Left lobe of liver (tissue), 2 donors: ENCODE measurements at places on chromosomes 16 and 17. TPM values are rescaled to one million over a fixed set of nuclear protein-coding genes. Genes with fewer than 3 reads are reported as not detected.
A peak's percentile ranks its signal among the peaks of the same experiment; 100 is the strongest.

Gene SOCS3
- 2.7 TPM for total RNA-seq

DNA sequence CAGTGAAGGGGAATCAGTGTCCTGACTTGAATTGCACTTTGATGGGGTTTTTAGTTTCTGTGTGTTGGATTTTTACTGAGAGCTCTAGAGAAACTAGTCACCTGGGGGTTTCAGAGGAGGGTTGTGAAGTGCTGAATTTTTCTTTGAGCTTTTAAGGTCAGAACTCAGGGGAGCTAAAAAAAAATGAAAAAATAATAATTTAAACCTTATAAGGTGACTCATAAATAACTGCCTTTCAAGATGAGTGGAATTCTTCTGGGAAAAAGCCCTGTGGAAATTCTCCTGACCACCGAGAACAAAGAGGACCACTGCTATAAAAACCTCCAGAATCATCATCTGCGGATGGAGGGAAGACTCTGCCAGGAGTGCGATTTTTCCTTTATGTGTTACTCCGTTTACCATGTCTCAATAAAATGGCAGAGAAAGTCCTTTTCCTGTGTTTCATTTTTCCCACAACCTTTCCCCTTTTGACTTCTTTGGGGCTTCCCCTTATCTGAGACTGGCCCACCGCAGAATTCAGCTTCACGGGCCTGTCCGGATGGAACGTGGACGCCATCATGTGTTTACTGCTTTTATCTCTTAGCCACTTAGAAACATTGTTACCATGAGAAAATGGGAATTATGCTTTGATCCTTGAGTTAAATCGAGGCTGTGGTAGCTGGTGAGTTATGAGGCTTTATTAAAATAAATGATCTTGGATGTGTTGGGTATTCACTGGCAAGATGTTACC lies 39.7 kb downstream of the RPTOR start:
- no peak for DNase-seq

DNA sequence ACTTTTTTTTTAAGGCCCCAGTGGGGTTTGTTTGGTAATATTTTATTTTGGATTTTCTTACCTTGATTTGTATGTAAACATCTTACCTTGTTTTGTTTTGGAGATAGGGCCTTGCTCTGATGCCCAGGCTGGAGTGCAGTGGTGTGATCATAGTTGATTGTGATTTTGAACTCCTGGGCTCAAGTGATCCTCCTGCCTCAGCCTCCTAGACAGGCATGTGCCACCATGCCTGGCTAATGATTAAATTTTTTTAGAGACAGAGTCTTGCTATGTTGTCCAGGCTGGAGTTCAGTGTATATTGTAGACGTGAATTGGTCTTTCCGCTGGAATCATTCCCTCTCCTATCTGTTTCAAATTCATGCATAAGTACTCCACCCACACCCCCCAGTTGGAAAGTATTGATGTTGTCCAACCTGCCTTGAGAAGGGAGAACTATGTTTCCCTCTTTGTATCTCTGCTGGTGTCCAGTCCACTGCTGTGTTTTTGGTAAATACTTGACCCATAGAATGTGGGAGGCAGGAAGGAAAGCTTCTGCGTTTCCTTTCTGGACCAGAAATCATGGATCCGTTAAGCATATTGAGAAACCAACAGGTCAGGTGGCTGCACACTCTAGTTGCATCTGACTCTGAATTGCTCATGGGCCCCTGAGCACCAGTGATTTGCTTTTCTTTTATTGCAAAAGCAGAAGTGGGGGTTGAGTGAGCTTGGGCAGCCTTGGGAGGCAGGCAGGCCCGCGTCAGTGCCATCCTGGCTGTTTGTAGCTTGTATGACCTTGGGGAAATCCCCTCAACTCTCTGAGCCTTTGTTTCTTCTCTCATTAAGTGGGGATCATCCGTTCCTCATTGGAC lies 25.0 kb downstream of the RMI2 start:
- DNase-seq = no peak

DNA sequence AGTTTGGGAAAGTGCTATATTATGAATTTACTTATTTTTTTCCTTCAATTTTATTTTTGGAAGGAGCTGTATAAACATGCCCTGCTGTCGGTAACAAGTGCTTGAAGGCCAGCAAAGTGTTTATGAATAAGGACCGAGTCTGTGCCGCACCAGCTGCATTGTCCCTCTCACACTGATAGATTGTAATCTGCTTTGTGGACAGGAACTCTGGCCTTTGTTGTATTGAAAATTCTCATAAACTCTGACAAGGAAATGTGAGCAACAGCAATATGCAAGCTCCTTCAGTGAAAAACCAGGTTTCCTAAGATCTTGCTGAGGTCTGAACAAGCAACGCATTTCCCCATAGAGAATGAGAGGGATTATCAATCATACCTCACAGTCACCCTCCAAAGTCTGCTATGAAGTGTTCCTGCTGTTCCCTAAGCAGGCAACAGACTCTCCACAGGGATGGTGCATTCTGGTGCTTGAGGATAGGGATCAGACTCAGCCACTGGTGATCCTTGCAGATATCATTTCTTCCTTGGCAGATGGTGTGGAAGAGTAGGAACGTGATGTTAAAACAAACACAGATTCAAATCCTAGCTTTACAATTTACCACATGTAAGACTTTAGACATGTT lies 109.6 kb downstream of the KCNJ2 start:
- no peak for DNase-seq

- DNase-seq = peak; percentile 99
Measured at GRCh38 chr17:7889166-7889955, 772 bp downstream of the CHD3 start.

DNA sequence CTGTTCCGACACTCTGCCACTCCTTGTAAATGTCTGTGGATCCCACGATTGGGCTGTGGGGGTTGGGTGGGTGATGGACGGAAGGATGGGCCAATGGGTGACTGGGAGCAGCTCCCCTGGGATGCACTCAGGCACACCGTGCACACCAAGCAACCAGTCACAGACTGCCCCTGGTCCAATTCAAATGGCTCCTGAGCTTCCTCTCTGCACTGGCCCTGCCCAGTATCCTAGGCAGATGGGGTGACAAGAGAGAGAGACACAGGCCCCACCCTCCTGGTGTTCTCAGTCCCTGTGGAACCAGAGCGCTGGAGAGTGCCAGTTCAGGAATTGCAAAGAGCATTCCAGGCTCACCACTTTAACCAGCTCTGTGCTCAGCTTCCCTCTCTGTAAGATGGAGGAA lies 32.8 kb downstream of the BEAN1 start:
- DNase-seq = no peak

- no peak for DNase-seq
Measured at GRCh38 chr16:58035356-58036170, 10.0 kb downstream of the MMP15 start.

Gene OR2C1
- not detected for total RNA-seq

Gene KRTAP4-6
- total RNA-seq = not detected

DNA sequence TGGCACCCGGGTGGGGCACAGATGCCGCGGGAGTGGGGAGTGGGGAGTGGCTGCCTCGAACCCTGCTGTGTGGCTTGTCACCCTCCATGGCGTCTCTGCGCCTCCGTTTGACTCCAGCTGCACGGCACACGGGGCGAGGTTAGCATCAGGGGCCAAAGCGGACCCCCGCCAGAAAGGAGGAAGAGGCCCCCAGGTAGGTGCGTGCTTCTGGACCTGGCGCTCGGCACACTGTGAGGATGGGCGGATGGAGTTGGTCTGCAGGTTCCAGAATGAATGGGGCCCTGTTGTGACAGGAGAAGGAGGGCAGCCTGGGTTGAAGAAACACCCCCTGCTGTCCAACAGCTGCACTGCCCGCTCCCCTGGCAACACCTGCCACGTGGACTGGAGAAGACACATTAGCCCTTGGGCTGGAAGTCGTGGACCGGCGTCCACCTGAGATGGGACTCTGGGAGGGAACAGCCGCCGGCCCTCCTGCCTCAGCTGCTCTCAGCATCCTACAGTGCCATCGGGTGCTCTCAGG lies 9.4 kb upstream of the FASN start:
- no peak for DNase-seq

Gene USP22
- total RNA-seq = 76.1 TPM

DNA sequence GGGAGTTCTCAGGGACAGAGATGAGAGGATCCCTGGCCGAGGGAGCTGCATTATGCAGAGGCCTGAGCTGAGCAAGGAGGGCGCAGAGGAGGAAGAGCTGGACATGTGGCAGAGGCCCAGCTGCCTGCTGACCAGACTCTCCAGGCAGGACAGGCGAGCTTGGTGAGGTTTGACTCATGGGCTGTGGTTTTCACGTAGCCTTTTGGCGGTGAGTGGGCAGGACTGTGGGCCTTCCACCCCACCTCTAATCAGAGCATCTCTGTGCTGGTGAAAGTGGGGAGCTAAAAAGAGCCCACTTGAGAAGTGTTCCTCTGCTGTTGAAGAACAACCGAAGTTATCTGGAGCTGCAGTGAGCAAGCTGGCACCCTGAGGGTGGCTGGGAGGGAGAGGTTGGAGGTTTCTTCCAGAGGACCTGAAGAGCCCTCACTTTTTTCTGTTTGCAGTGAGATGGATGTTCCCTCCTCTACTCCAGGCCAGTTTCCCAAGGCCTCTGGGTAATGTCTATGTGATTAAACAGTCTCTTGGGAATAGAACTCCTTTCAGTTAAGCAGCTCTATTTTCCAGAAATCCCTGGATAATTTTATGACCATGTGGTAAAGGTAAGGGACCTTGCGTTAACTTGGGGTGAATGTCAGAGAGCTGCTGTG lies 11.9 kb downstream of the EPN2 start:
- DNase-seq = no peak

Gene PDIA2
- 0.23 TPM for total RNA-seq

- DNase-seq = no peak
Measured at GRCh38 chr17:5785867-5786509, 201.7 kb upstream of the NLRP1 start.

DNA sequence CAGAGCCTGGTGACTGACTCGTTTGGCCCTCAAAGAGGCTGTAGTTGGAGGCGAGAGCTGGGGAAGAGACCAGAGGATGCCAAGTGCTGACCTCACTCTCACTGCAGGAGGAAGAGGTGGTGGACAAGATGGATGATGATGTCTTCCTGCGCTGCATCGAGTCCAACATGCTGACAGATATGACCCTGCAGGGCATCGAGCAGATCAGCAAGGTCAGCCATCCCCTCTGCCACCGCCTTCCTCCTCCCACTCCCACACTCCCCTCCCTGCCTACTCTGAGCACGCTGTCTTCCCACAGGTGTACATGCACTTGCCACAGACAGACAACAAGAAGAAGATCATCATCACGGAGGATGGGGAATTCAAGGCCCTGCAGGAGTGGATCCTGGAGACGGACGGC lies 26.9 kb downstream of the POLR2A start:
- no peak for DNase-seq

GRCh38 chr16:3086596-3087242 lies 12.4 kb downstream of the ZSCAN10 start:
- DNase-seq = no peak

GRCh38 chr16:49542946-49543630 lies 169.5 kb downstream of the C16orf78 start:
- DNase-seq = no peak

Gene KRTAP2-2
- total RNA-seq = not detected

DNA sequence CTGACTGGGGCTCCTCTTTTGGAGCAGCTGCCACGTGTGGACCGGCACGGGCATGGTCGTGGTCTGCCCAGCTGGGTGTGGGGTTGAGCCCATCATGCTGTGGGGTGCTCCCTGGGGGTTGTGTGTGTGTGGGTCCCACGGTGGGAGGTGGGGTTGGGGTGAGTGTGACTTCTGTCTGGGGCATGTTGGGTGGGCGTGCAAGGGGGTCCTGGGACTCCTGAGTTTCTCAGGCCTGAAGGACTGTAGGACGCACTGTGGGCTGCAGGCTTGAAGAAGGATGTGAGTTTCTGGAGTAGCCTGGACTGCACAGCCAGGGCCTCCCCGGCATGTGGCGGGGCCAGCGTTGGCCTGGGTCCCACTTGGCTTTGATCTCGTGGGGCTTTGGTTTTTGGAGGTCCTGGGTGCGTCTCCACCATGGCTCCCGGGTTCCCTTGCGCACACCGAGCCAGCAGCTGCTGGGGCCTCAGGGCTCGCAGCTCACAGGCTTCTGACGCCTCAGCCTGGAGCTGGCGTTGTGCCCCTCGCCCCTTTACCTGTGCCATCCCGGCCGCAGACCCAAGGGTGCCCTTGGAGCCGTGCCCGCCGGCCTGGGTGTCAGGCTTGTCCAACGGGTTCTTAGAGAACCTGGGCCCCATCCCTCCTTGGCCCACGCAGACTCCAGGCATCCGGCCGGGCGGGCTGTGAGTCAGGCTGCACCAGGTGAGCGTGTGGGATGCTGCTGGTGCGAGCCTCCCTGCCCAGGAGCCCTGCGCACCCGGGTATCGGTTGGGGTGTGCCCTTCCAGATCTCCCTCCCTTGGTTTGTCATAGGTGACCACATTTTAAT lies 34.4 kb upstream of the ZNF750 start:
- no peak for DNase-seq

GRCh38 chr17:80703142-80703478 lies 158.5 kb downstream of the RPTOR start:
- no peak for DNase-seq

- no peak for DNase-seq
Measured at GRCh38 chr17:28346199-28346580, 10.6 kb downstream of the TNFAIP1 start.

Gene IRX6
- total RNA-seq = not detected

DNA sequence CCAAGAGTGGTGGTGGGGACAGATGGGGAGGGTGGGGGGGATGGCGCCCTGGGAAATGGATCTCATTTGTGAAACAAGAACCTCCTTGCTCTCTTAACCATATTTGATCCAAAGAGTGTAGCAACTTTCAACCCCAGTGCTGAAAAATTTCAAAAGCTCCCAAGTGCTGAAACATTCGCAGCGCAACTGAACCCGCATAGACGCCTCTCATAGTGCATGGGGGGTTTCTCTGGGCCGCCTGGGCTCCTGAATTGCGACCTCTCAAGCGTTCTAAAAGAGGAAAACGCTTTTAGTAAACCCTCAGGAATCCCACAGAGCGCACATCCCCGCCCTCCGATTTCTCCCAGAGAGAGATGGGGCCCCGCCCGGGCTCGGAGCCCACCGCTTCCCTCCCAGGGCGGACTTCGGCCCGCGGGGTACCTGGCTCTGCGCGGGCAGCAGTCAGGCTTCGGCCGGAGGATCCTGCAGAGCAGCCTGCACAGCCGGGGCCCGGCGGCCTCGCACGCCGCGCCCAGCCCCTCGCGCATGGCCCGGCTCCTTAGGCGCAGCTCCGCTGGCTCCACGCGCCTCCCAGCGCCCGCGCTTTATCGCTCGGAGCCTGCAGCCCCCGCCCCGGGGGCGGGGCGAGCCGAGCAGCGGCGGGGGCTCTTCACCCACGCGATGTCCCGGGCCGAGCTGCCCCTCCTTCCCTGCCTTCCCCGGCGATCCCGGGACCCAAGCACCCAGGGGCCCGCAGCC lies 7.0 kb downstream of the NOS2 start:
- DNase-seq = no peak

DNA sequence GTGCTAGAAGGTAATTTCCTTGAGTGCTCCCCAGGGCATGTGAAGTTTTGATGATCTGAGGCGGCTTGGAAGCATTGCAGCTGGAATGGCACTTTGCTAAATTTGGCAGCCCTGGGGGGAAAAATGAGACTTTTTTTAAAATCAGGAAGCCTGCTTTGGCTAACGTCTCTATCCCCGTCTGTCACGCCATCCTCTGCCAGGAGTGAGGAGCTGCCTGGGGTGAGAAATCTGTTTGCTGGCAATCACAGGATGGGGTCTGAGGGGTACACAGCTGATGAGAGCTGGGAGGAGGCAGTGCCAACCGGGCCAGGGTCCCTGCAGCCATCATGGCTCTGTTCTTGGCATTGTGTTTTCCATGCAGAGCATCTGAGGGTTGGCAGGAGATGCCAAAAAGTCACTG lies 2.0 kb downstream of the ABCC12 start:
- no peak for DNase-seq

GRCh38 chr17:78981010-78981888 lies 1.5 kb upstream of the LGALS3BP start:
- DNase-seq = no peak

GRCh38 chr16:47310792-47311211 lies 150.1 kb downstream of the ITFG1 start:
- no peak for DNase-seq
